Right ventricle myocardium inferior (tissue), 1 donor: ENCODE measurements at places on chromosomes 6 and 20.

GRCh38 chr6:51618563-51618962 is 468.9 kb downstream of the PKHD1 start:
- DNase-seq, result no peak

- DNase-seq, result no peak
Measured at GRCh38 chr6:44457596-44457995, 70.1 kb downstream of the CDC5L start.

- no peak for DNase-seq
Measured at GRCh38 chr20:24102290-24102689, 113.7 kb upstream of the GGTLC1 start.

DNA sequence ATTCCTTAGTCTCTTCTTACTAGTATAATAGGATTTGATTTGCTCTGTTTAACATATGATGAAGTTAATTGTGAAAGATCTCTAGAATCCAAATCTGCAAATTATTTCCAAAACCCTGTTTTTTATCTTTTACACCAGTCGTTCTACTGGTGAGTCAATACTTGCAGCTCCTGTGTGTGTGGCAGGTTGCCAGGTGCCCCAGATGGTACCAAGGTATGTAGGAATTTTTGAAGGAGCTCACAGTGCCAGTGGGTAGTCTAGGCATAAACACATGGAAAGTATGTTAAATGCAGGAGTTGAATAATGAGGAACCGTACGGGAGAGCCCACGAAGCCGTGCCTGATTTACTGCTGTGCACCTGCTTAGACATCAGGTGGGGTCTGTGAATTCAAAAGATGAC is 192.2 kb downstream of the FARS2 start:
- DNase-seq, result no peak

DNA sequence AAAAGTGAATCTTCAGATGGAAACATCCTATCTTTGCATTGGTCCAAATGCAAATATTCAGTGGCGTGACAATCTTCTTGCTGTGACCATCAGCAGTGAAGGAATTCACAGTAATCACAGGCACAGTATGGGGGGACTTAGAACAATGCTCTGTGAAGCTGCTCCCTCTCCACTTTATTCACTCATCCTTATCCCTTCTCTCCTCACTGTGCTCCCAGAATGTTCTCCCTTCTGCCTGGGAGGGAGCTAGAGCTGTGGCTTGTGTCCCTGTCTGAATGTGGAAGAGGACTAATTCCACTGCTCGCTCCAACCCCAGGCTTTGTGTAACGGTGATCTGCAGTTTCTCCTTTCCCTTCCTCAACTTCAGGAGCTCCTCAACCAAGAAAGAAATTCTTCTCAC is 243.7 kb downstream of the ALDH8A1 start:
- no peak for DNase-seq

DNA sequence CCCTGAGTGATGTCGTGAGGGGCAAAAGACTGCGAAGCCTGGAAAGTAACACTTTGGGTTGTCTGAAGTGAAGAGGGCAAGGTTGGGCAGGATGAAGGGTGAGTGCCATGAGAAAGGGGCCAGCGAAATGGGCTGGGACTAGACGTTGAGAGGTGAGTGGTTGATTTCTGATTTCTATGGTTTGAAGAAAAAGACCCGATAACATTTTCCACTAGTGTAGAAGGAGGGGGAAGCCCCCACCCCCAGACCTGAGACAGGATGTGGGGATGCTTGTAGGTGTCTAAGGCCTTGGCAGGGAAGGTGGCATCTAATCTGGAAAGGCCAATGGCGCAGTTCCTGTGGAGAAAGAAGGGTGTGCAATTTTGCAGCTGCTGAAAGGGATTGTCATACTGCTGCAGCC is 25.3 kb upstream of the KIF3B start:
- DNase-seq, result no peak

GRCh38 chr6:157374889-157375443 is 6.0 kb upstream of the ZDHHC14 start:
- DNase-seq, result no peak

DNA sequence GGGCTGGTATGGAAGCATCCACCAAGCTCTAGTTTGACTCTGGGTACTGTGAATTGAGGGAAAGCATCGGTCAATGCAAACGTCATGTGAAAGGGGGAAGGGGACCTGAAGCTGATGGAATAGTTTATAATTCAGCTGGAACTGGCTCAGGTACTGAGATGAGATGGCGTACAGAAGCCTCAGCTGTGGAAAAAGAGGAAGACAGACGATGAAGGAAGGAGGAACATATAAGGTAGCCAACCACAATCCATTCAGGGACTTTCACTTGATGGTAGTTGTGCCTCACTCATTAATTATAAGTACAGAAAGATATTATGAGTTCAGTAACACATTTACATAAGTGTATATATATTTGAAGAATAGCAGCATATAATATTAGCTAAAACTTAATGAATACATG is 2.7 kb downstream of the CALHM5 start:
- DNase-seq, result no peak

GRCh38 chr6:46772762-46773161 is 20.4 kb upstream of the MEP1A start:
- no peak for DNase-seq

DNA sequence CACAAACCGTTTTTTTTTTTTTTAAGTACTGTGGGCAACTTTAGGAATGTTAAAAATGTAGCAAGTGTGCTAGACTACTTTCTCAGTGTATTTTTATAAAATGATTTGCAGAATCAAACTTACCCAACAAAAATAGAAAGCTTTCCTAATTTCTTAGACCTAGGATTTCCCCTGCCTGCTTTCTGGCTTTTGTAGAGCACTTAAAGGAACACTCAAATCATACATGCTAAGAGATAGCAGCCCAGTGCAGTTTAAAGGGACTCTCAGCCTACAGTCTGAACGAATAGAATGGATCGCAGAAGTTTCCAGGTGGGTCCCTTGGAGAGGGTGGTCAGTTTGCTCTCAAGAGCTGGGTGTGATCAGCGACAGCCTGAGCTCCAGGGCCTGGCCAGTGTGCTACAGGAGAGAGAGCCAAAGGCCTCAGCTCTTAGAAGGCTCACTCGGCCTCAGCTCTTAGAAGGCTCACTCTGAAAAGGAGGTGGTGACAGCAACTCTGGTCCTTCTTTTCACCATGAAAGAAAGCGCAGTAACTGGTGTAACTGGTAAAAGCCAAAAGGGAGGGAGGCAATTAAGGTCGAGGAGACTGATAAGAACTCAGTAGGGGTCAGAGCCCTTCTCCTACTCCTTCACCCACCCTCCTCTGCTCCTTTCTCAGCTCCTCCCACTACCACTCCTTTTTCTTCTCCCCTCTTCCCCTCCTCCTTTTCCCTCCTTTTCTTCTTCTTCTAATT is 142.4 kb downstream of the ZFP64 start:
- no peak for DNase-seq

DNA sequence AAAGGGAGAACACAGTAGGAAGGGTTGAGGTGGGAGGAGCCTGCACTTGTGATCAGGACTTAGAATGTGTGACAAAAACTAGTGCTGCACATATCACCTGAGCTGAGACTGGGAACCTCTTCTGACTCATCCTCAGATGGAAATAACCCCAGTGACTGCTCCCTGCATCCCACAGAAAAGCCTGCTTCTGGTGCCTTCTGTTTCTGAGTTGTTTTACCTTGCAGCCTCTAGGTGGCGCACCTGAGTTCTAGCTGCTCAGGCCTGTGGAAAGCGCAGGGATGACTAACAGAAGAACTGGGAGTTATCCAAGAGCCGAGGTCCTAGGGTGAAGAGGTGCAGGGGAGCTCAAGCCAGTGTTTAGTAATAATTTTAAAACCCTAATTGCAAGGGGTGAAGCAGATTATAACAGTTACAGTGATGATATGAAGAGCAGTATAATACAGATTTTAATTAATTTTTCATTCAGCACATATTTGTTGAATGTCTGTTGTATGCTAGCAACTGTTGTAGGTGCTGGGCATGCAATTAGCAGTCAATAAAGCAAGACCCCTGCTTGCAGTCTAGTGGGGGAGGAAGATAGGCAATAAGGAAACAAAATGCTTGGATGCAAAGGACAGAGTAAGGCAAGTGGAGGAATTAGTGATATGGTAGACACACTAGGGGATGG is 302.5 kb downstream of the DHX35 start:
- no peak for DNase-seq

DNA sequence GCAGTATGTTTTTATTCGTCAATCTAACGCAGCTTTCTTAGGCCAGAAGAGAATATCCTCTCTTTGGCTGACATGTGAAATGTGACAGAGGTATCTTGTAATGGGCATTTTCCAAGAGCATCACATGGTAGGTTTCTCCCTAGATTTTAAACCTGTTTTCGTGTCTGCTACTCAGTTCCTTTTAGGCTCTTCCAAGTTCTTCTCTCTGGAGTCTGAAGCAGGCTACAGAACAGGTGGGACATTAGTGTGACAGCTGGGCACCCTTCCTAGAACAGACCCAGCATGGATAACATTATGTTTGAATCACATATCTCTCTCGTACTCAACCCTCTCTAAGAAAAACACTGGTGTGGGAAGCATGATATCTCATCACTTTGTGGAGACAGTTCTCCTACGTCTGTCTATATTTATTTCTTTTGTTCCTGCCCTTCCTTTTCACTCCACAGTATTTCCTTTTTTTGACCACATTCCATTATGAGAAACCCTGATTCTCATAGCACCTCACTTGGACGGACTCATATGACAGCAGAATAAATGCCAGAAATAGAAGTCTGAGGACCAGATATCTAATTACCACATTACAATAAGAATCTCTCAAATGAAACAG is 263.4 kb downstream of the NKAIN2 start:
- DNase-seq, result no peak

DNA sequence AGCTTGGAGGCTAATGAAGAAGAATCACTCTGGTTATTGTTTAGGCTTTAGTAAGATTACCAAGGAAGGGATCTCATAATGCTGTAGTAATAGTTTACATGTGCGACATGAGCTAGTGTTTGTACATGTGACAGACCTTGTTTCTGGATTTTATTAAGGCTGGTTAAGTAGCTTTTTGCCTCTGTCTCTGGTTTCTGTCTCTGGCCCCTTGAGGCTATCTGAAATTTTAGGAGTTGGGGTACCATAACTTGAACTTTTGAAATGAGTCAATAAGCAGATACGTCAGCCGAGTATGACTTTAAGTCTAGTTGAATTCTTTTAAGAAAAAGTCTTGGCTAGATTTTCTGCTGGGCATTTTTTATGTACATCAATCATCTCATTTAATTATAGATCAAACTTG is 9.5 kb downstream of the CBFA2T2 start:
- DNase-seq, result no peak

DNA sequence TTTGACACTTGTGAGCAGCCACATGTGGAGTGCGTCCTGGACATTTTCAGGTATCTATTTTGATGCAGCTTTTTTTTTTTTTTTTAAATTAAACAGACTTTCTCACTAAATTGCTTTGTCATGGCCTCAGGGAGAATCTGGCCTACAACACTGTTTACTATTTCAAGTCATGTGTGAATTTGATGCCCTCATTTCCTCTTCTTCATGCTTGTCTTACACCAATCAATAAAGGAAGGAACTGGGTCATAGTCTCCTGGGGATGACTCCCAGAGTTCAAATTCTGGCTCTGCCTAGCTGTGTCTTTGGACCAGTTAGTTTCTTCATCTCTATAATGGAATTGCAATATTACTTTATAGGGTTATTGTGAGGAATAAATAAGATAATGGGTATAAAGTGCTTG is 554.1 kb downstream of the PRKN start:
- no peak for DNase-seq

DNA sequence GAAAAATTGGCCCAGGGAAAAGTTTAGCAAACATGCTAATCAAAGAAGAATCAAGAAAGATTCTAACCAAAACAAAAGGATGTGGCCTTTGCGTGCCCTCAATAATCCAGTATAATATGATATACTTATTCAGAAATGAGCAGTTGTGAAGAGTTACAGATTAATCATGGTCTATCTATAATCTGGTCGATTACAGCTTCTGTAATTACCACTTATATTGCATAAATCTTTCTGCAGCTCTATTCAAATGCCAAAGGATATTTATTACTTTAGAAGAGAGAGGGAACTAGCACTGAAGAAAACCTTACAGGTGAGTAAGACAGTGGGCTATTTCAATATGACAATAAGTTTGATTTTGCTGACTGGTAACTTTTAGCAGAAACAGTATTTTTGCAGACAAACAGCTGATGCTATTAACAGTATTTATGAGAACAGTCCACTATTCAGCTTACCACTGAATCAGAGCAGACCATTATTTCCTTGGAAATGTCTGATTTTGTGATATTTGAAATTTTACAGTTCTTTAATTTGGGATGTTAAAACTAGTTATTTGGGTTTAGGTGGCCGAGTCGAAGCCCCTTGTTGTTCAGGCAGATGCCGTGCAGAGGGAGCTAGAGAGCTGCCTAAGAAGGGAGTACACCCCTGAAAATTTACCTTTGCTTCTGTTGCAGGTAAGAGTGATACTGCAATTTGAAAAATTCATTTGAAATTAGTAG is 92.2 kb downstream of the CEP57L1 start:
- DNase-seq, result peak; percentile 76

DNA sequence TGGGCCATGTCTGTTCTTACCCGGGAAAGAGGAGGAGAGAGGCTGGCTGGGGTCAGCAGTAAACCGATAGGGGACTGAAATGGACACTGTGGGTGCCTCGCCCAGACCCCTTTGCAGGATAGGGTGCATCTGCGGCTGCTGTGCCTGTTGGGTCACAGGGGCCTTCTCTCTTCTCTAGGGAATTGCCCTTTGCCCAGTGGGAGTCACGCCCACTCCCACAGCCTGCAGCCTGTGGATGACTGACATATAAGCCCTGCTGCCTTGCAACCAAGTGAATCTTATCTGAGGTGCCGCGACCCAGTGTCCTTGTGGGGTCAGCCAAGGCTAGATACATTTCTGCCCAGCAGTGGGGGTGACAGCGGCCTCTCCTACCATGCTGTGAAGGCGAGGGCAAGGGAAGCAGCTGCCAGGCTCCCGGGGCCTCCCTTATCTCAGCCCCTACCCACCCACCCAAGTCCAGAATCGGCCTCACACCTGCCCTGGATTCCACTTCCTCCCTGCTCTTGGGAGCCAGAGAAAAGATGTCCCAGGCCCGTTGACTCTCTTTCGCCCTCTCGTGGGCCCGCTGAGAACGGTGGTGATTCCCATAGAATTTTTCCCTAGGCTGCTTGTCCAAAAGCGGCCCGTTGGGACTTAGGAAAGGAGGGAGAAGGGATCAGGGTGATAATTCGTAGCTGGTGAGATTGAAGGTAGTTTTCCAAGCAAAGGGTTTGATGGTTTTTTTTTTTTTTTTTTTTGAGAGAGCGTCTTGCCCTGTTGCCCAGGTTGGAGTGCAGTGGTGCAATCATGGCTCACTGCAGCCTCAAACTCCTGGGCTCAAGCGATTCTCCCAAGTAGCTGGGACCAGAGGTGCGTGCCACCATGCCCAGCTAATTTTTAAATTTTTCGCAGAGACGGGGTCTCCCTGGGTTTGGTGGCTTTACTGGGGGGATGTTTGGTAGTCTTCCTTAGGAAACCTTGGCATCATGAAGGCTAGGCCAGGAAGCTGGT is 76.4 kb upstream of the RNF24 start:
- DNase-seq, result peak; percentile 88

- no peak for DNase-seq
Measured at GRCh38 chr6:2111162-2111677, 134.2 kb downstream of the GMDS start.

- DNase-seq, result no peak
Measured at GRCh38 chr6:72321788-72322187, 300.1 kb upstream of the KCNQ5 start.

- no peak for DNase-seq
Measured at GRCh38 chr6:161359618-161359945, 85.7 kb upstream of the AGPAT4 start.
